H9 (cell line): ENCODE measurements at places on chromosomes 3 and 15.
A peak's percentile ranks its signal among the peaks of the same experiment; 100 is the strongest.

DNA sequence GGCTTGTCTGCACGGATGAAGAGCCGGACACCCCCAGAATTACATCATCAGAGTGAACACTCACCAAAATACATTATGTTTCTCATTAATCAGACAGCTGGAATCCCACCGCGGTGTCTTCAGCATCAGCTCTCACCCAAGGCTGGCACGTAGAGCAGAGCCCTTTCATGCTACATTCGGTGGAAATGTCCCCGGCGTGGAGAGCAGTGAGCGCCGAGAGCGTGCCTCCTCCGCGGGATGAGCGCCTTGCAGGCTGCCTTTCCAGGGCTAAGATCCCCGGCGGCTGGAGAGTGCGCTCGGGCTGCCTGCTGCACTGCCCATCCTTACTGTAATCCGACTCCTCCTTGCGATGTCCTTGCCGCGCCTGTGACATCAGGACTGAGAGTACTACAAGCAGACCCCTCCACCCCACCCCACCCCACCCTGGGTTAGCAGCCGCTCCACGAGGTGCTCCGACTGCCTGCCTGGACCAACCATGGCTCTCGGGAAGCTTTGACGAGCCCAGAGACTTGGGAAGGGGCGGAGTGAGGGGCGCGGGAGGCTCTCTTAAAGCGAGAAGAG, at the start of gene ZNF385D:
TSS of gene ZNF385D (minus strand) at position 380 of the 561 bp plus-strand sequence. CDS start at position 86, 294 bp downstream.
- peak; percentile 95 for DNase-seq

DNA sequence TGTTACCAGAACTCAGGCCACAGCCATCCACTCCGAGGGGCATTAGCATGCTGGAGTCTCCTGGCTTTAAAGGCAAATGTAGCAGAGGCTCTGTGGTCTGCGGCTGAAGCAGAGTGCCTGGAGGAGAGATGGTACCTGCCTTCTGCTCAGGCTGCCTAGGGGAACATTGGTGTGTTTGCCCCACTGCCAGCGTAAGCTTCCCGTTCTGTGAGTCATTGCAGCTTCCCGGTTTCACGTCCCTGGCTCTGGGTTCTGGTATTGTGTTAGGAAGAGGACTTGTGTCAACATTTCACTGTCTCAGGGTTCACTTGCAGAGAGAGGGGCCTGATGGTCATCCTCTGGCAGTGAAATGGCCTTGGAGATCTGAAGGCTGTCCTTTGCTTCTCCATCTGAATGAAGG, 1.8 kb downstream of the GASK1A start:
- no peak for DNase-seq

DNA sequence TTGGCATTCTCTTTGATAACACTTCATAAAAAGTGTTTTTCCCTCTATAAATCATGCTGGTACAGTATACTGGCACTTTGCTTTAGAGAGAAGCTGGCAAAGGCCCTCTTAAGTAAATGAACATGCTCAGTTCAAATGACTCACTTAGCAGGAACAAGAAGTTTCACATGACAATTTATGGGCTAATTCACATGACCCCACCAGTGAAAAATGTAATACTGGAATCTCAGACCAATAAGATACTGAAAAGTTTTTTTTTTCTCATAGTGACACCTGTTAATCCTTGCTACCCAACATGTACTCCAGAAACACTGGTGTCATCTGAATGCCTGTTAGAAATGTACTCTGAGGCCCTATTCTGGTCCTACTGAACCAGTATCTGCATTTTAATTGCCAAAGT, 13.9 kb downstream of the BTBD1 start:
- no peak for DNase-seq

DNA sequence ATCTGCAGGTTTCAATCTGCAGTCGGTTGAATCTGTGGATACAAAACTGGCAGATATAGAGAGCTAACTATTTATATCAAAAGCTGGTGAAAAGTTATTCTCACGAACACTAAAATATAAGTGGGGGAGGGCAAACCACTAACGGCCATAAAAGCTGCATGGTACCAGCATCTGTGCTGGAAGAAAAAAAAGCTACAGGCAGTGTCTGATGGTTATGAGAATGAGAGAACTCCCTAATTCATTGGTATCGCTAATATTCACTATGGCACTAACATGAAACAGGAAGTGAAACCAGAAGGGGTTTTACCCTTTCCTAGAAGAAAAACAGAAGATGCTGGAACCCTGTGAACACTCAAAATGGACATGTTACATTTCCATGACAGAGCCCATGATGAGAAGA, 15.9 kb downstream of the CEP70 start:
- DNase-seq = no peak

DNA sequence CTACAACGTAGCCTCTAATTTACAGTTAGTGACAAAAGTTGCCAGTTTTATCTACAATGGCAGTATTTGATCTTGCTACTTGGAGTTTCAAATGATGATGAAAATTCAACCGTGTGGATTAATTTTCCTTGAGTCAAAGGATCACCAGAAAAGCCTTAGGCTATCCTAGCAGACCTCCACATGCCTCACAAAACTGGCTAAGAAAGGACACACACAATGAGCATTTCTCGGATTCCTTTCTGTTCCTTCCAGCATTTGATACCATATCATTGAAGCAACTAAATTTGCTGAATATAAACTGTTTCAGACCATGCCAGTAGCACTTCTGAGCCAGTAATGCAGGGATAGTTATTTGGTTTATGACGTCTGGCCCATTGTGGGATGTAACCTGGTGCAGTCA, 587.4 kb upstream of the MDFIC2 start:
- no peak for DNase-seq

GRCh38 chr15:66730168-66731021, 28.4 kb downstream of the SMAD6 start:
- DNase-seq = no peak

DNA sequence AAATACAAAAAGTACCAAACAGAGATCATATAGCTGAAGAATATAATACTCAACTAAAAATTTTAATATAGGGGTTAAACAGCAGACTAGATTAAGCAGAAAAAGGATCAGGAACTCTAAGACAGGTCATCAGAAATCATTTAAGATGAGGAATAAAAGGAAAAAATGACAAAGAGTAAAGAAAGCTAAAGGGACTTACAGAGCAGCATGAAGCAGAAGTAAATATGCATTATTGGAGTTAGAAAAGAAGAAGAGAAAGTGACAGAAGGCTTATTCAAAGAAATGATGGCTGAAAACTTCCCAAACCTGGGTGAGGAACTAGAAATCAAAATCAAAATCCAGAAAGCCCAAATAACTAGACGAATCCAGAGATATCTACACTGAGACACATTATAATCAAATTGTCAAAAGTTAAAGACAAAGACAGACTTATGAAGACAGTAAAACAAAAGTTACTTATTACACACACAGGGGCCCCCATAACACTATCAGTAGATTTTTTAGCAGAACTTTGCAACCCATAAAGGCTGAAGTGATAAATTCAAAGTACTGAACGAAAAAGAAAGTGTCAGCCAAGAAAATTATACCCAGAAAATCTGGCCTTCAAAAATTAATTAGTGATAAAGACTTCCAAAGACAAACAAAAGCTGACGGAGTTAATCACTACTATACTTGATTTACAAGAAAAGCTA, 95.6 kb downstream of the SCAPER start:
- no peak for DNase-seq

- DNase-seq = peak; percentile 76
These were observed 711 bp downstream of the XXYLT1 start for GRCh38 chr3:195270079-195270816.

DNA sequence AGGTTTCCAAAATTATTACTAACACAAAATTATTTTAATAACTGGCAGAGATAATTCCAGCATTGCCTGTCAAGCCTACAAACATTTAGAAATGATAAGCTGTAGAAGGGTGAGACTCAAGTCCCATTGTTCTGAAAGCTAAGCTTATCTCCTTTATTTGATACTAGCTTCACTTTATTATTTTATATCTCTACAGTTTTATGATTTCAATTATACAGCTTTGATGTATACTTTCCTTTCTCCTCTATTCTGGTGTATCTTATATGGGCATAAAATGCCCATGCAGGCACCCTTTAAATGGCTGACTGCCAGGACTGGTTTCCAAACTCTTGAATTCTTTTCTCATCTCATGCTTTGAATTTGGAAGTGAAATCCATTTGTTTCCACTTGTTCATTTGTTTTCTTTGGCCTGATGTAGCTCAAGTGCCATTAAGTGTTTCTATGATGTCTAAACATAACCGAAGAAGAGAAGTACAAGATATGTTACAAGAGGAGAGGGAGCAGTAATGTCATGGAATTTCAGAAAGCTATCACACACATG, 372.1 kb upstream of the ARHGEF26 start:
- DNase-seq = no peak

GRCh38 chr3:105857601-105858000, 11.2 kb downstream of the CBLB start:
- DNase-seq = no peak

DNA sequence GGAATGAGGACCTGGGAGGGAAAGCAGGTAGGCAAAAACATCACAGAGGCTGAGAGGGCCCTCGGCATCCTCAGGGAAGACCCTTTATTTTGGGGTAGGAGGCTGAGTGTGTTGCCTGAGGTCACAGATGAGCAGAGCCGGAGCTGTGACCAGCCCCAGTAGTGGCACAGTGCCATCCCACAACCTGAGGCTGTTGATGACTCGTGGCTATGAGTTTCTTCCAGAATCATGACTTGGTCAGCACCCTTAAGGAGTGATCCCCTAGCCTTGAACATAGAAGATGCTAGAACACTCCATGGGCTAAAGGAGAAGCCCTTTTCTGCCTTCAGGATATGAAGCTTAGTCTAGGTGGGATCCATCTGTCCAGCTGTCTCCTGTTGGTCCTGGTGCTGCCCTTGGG, 19.5 kb upstream of the CXCR6 start:
- DNase-seq = no peak

- DNase-seq = no peak
These were observed 15.2 kb downstream of the ALS2CL start for GRCh38 chr3:46678280-46678679.

GRCh38 chr3:169242708-169243513, 420.6 kb downstream of the MECOM start:
- DNase-seq = no peak

- DNase-seq = no peak
These were observed 392.8 kb downstream of the TIGIT start for GRCh38 chr3:114686621-114687020.

DNA sequence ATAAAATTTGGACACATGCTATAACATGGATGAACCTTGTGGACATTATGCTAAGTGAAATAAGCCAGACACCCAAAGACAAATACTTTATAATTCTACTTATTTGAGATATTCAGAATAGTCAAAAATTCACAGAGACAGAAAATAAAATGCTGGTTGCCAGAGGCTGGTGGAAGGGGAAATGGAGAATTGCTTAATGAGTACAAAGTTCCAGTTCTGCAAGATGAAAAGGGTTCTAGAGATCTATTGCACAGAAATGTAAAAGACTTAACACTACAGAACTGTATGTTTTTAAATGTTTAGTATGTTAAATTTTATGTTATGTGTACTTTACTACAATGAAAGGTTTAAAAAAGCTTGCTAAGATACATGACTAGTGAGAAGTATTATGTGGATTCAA, 344.8 kb downstream of the CNTN3 start:
- no peak for DNase-seq

DNA sequence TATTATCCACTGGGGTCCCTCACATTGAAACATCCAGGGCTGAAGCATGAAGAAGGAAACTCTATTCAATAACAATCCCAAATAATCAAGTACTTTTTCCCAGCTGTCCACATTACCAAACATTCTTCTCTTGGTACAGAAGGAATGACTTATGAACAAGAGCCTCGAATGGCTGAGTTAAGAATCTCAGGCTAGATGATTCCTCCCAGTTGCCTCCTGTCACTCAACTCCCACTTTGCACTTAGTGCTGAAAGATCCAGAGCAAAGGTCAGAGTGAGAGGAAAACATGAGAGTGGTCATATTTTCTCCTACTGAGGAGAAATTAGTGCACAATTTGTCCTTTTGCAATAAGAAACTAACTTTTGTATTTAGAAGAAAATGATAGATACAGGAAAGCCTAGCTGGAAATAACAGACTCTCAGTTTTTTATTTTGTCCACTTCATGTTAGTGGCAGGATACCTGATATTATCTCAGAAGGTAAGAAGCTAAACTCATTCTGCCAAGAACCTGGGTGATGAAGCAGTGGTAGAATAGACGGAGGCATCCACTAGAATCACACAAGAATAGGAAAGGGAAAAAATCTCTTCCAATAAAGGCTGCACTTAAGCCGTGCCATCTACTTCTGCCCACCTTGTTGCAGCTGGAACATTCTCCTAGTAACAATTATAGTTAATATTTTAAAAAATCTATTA, 46.2 kb downstream of the GADL1 start:
- no peak for DNase-seq

GRCh38 chr15:67564021-67564967, 21.8 kb downstream of the MAP2K5 start:
- DNase-seq = no peak

DNA sequence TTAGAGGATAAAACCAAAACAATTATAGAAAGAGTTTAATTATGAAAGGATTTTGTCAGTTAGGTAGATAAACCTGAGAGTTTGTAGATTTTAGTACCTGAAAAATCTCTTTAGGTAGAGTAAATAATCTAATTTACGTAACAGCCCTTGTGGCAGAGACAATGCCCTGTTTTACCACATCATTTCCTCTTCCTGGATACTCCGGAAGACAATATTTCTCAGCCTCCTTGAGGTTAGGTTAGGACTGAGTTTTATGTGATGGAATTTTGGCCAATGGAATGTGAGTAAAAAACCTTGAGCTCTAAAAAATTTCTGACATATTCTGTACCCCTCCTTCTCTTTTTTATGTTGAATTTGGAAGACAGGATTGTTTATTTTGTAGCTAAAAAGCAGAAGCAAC, 50.7 kb upstream of the TPRG1 start:
- no peak for DNase-seq

DNA sequence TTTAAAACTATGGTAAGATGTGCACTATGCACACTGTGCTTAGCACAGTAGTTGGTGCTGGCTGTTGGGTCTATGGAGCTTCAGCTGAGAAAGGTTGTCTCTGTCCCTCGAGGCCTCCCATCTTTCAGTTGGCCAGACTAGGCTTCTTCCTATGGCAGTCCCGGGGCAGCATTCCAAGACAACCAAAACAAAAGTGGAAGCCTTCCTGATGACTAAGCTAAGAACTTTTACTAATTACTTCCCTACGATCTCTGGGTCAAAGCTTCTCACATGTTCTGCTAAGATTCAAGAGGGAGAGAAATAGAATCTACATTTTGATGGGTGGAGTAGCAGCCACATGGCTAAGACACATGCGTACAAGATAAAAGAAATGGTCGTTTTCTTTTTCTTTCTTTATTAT, 342.8 kb downstream of the TUSC7 start:
- no peak for DNase-seq

- no peak for DNase-seq
These were observed 162.2 kb downstream of the LPP start for GRCh38 chr3:188316021-188316722.

DNA sequence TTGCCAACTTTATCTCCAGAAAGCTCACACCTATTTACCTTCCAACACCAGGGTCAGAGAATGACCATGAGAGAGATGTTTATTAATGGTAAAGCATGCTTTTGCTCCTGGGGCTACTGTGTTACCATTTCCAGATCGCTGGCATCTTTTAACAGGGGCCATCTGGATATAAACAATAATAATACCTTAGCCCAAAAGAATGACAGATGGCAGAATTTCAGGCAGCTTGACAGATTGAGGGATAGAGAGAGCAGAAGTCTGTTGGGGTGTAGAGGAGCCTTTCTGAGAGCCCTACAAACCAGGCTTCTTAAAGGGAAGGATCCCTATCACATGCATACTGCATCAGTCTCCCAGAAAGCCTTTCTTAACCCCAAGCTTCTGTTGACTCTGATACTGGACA, 17.7 kb downstream of the RBP1 start:
- no peak for DNase-seq

- no peak for DNase-seq
These were observed 34.4 kb upstream of the TNFSF10 start for GRCh38 chr3:172557515-172558220.

GRCh38 chr3:13176445-13176844, 103.2 kb upstream of the IQSEC1 start:
- DNase-seq = no peak
